ENCODE measurements at places on chromosomes 12 and 14. TPM values are rescaled to one million over a fixed set of nuclear protein-coding genes. Genes with fewer than 3 reads are reported as not detected.
A peak's percentile ranks its signal among the peaks of the same experiment; 100 is the strongest.

DNA sequence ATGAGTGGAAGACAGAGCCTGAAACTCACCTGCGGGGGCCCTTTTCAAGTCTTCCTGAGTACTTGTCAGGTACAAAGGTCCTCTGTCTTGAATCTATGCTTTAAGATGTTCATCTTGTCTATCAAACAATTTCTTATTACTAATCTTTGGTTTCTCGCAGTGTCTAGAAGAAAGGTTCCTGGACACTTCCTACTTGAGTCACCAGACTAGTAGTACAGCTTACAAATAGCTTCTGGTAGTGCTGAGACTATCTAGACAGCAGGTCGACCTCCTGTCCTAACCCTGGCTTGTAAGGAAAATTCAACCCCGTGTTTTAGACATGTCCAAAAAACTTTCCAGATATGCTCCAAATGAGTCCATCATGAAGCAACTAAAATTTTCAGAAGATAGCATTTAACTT is 11.2 kb upstream of the ARID2 start:
- no peak for DNase-seq

Gene RNF212B
- total RNA-seq = not detected

DNA sequence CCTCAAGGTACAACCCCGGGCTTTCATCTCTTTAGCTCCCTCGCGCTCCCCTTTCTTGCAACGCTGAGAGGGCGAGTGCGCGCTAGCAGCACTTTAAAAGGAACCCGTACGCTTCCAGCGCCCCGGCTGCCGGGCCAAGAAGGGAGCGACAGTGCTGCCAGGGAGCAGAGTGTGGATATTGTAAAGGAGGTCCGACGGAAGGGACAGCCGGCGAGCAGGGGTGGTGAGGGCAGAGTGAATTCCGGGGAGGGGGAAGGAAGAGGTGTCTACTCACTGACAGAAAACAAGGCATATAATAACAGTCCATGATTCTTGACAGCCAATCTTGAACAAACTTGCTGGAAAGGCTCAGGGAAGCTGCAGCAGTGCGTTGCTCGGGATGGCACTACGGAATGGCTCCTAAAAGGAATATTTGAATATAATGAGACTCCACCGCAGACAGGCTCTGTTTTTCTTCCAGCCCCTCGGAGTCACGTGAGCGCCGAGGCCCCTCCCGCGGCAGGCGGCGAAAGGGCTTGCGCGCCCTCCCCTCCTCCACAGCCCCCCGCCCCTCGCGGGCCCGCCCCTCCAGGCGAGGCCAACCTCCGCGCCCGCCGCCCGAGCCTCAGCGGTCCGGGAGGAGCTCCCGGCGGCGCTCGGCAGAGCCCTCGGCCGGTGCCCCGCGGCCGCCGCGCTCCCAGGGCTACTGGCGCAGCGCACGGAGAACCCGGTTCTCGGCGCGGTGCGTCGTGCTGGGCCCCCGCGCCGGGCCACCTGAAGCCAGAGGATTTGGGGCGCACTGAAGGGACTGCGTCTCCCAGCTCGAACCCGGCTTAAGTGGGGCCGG is 3.4 kb downstream of the BMP4 start:
- DNase-seq = peak; percentile 93

DNA sequence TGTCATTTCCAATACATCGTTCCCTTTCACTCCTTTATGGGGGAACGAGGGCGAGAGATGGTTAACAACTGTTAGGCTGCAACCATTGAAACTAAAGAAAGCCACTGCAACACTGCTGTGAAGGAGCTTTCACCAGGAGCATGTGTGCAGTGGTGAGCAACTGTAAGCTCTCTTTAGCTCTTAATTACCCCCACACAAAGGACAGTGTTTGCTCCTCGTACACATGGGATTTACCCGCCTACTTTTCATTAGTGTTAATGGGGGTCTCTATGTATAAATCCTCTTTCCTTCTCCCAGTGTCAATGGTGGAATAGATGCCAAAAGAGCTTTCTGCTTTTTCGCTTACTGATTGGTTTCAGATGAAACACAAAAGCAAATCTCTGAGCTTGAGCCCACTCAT is 343.1 kb downstream of the FLRT2 start:
- no peak for DNase-seq

GRCh38 chr14:33679461-33680225 is 271.2 kb downstream of the EGLN3 start:
- no peak for DNase-seq

- no peak for DNase-seq
Observed at GRCh38 chr12:62698701-62699101, 232.1 kb downstream of the MON2 start.

Gene POLE
- 231 TPM for total RNA-seq

Gene SIX6
- total RNA-seq = not detected

- DNase-seq = no peak
Observed at GRCh38 chr12:54010972-54011664, 2.3 kb downstream of the HOXC8 start.

DNA sequence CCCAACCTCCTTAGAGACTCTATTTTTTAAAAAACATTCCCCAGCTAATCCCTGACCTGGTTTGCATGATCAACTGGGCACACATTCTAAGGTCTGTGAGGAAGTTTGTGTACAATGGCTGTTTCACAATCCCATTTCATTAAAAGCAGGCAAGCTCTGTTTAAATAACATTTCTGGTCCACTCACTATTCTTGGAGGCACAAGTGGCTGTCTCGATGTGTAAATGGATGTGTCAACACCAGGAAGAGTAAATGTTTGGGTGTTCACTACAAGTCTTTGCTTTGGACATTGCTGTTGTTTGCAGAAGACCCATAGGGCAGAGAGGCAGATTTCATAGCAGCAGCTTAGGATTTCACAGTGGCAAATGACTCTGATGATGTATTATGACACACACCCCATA is 98.3 kb downstream of the PDZRN4 start:
- no peak for DNase-seq

Gene ACOT6
- 0.27 TPM for total RNA-seq
